KBM-7 (cell line): ENCODE measurements at places on chromosomes 2 and 18.

GRCh38 chr2:12948961-12949353 lies 232.2 kb downstream of the TRIB2 start:
- no peak for DNase-seq

- no peak for DNase-seq
These were observed 17.6 kb upstream of the KCNE4 start for GRCh38 chr2:223034221-223034975.

DNA sequence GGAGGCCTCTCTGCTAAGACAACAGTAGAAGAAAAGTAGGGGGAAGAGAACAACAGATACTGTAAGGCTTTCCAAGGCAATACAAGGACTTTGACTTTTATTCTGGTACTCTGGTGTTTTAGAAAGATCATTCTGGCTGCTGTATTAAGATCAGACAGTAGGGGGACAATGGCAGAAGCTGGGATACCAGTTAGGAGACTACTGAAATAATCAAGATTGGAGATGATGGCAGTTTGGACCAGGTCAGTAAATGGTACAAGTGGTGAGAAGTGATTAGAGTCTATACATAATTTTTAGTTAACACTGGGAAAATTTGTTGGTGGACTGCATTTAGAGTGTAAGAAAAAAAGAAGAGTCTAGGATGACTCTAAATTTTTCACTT lies 139.7 kb downstream of the ROCK1 start:
- peak; percentile 59 for DNase-seq

DNA sequence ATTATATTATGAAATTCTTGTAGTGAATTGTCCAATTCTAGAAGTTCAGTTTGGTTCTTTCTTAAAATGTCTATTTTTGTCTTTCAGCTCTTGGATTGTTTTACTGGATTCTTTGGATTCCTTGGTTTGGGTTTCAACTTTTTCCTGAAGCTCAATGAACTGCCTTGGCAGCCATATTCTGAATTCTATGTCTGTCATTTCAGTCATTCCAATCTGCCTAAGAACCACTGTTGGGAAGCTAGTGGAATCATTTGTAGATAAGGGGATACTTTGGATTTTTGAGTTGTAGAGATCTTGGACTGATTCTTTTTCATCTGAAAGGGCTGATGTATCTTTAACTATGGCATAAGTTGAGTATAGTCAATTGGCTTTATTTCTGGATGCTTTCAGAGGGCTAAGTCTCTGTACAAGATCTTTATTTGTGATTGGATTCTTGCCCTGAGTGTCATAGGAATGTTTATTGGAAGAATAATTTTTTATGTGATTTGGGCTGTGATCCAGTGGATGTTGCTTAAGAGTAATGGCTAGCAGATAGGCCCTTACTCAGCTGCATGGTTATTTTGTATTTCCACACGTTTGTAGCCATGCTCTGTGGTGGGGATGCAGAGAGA lies 42.3 kb downstream of the SERPINB7 start:
- DNase-seq = no peak

- DNase-seq = no peak
These were observed 56.9 kb downstream of the RDH14 start for GRCh38 chr2:18503376-18504228.

DNA sequence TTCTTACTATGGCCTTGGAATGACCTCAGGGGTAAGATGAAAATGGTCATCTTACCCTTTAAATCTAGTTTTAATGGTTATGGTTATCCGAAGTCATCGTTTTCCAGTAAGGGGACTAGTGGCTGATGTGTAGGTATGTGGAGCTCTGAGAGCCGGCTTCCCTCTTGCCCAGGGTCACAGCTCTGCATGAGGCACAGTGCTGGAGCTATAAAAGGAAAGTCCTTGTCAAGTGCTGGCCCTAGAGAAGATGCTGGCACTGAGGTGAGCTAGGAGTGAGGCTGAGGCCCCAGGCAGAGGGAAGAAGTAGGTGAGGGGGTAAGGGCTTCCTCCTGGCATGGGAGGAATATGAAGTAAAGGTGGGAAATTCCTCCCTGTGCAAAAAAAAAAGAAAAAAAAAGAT lies 35.0 kb downstream of the SMARCAL1 start:
- no peak for DNase-seq

DNA sequence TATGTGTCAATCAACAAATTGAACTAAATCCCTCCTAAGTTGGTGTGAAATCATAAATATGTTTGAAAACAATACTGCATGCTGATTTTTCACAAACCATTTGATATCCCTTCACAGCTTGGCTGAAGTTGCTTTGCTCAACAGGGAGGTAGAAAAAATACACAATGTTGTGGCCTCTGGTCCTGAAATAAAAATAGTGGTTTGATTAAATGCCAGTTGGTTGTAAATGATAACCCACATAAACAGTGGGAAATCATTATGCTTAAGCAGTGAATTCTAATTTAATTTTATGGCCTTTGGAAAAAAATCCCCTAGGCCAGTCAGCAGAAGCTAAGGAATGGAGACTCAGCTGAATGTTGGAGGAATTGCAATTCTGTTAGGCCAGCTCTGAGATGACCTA lies 359.4 kb upstream of the CWC22 start:
- DNase-seq = no peak

DNA sequence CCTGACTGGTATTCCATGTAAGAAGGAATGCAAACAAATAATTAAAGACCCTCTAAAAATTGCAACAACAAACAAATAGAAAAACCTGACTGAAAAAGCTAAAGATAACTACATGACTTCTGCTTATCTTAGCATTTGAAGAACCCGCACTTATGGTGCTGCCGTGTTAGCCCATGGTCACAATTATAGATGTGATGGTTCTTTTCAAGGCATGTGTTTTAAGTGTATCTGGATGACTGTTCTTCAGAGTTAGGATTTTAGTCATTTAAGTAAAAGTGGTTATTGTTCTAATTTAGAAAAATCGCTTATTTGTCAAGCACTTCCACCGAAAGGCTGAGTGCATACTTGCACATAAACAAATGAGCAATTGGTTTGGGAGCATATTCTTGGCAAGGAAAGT lies 77.3 kb downstream of the CPS1 start:
- DNase-seq = no peak

DNA sequence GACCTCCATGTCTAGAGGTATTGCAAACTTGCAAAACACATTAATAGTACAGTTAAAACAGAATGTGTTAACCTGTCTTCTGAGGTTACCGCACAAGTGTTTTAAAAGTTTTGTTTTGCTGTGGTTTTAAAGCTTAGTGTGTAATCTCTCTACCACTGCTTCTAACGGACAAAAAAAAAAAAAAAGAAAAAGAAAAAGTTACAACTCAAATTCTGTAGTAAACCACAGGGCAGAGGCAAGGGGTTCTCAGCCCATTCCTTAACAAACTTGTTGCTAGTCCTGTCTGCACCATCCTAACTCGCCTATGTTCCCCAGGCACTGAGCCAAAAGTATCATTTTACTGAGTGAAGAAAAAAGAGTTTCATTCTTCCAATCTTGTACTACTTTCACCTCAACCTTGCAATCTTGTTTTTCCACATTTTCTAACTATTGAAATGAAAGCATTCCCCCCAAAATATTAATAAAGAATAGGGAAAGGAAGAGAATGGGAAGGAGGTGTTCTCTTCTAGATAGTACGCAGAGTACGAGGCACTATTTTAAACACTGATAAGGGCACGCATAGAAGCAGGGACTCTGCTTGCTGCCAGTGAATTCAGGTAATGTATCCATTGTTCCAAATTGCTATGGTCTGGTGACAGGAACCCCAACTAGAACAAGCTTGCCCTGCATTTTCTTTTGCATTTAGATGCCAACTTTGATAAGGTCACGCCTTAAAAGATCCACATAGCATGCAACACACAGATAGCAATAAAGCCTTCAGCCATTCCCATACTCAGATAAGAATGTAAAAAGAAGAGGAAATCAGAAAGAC lies 47.1 kb downstream of the IKZF2 start:
- peak; percentile 58 for DNase-seq

DNA sequence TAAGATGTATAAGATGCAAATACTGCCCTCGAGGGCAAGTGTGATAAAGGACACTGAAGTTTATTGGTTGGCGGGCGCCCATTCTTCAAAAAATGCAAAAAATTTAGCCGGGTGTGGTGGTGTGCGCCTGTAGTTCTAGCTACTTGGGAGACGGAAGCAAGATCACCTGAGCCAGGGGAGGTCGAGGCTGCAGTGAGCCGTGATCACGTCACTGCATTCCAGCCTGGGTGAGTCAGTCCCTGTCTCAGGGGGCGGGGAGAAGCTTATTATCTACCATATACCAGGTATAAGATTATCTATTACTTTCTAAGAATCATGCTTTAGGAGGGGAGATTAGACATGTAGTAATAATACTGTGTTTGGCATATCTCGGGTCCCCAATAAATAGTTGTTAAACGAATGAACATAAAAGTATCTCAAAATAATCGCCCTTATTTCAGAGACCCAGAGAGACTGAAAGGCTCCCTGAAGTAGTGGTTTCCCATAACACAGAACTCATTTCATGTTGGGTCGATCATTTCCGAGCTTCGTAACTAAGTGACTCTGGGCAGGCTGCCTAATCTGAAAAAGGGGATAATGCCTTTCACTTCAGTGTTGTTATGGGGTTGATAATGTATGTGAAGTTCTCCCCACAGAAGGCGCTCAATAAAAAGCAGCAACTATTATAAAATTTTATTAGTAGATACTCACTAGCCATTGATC lies 1.2 kb upstream of the SELENOI start:
- no peak for DNase-seq

GRCh38 chr2:10579441-10579840 lies 110.3 kb downstream of the NOL10 start:
- DNase-seq = no peak

GRCh38 chr2:168346725-168347477 lies 99.5 kb upstream of the STK39 start:
- DNase-seq = peak; percentile 87

DNA sequence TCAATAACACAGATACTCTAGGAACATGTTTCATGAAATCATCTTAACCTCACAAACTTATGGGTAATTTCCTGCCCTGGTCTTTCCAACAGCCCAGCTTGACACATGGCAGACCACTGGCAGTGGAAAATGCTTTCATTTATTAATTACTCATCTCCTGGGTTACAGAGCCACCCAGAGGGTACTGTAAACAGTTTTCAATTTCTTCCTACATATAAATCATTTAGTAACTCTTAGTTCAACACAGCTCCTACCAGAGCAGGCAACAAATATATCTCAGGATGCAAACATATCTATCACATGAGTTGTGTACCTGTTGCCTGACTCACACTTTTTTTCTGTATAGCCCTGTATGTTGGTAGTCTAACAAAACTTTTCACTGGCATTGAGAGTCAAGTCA lies 99.2 kb upstream of the VRK2 start:
- DNase-seq = no peak

- no peak for DNase-seq
These were observed 634.3 kb upstream of the SOX11 start for GRCh38 chr2:5057891-5058351.

DNA sequence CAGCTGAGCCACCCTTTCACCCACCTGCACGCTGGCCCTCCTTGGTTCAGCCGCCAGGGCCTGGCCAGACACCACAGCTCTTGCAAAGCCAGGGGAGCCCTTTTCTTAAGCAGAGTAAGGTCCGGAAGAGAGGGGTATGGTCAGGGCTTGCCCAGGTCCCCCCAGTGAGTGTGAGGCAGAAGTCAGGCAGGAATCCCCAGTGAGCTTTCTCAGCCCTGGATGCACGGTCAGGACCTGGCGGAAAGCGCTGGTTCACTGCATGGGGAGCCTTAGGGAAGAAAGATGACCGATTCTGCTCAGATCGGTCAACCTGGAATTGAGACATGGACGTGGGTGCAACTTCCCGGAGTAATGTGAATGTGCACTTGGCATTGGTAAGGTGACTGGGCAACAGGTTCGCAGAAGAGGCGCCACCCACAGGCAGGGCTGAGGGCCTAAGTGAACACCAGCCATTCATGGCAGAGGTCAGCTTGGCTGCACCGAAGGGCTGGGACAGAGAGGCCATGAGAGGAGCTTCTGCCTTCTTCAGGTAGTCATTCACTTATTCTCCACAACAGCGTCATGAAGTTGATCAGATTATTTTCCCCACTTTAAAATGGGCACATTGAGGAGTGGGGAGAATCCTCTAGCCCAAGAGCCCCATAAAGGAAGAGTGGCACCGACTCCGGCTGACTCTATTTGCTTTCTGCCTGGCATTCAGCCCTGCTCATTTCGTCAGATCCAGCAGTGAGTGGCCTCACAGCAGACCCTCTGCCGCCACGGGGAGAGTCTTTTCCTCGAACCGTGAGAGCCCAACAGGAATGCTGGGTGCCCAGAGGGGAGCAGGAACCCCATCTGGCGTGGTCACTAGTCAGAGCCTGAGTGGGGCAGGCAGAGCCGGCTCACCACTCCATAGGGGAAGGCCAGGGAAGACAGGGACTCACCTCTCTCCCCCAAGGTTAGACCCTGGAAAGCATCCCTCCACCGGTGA lies 35.8 kb downstream of the SCTR start:
- DNase-seq = no peak

GRCh38 chr2:189391201-189391600 lies 50.1 kb upstream of the WDR75 start:
- DNase-seq = no peak

GRCh38 chr18:13216092-13216582 lies 2.4 kb upstream of the LDLRAD4 start:
- peak; percentile 85 for DNase-seq

DNA sequence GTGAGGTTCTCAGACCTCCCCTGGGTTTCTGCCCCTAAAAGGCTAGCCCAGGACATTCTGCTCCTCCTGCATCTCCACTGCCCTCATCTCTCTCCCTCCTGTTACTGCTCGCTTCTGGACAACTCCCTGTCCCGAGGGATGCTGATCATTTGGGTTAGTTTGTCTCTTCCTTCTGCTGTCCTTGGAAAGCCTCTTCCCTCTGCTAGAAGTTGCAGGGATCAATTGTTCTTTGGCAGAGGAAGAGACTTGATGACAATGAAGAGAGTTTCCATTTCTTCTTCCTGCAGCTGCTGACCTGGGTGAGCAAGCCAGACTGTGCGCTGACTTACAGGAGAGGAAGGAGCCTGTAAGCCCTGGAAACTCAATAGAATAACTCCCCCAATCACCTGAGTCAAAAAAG lies 68.9 kb downstream of the RDH14 start:
- DNase-seq = no peak

GRCh38 chr18:30545393-30545792 lies 497.1 kb downstream of the DSC3 start:
- DNase-seq = no peak

GRCh38 chr2:216735086-216735485 lies 39.7 kb upstream of the IGFBP5 start:
- DNase-seq = no peak

DNA sequence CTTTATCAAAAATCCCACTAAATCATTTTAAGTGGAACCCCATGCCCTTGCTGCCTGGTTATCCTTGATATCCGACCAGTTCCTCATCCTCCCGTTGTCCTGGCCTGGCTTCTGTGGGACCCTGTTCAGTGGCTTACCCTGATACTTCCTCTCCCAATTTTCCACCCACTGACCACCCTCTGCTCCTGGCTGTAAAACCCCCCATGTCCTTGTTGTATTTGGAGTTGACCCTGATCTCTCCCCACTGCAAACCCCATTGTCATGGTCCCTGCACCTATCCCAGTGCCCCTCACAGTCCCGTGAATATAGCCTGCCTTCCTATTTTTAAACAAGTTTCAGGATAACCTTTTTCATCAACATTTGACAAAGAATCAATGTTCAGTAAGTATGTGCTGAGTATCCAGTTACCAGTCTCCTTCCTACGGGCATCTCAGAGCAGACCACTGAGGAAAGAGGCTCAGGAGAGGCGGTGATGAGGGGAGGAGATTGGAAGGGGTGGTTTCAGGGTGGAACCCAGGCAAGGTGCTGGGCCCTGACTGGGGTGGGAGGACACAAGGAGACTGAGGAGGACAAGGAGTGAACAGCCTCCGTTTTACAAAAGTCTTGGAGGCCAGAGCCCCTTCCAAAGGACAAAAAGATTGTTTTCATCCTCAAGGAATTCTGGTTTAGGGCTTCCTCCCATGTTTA lies 131.8 kb downstream of the PXDN start:
- no peak for DNase-seq

GRCh38 chr2:53312721-53313120 lies 454.9 kb upstream of the CHAC2 start:
- DNase-seq = no peak
